ENCODE measurements at places on chromosomes 16 and 17. TPM values are rescaled to one million over a fixed set of nuclear protein-coding genes. Genes with fewer than 3 reads are reported as not detected.

TBC1D26 gene
- 0.23 TPM for total RNA-seq

EIF3C gene
- 195 TPM for total RNA-seq

DCTPP1 gene
- 25.4 TPM for total RNA-seq

FSCN2 gene
- total RNA-seq, result 1.4 TPM

C16orf89 gene
- total RNA-seq, result 2.3 TPM

ELMO3 gene
- total RNA-seq, result 0.69 TPM

All from diencephalon (tissue), 1 donor.